Esophagus muscularis mucosa (tissue), 4 donors: ENCODE measurements at places on chromosomes 7 and 10. TPM values are rescaled to one million over a fixed set of nuclear protein-coding genes. Genes with fewer than 3 reads are reported as not detected.

CDC14C gene
- not detected for total RNA-seq

MMD2 gene
- not detected for total RNA-seq

NRP1 gene
- 36.5 TPM for total RNA-seq

GRCh38 chr7:113491305-113491704 lies 373.0 kb upstream of the SMIM30 start:
- DNase-seq, result no peak

- DNase-seq, result no peak
Measured at GRCh38 chr7:131633342-131633843, 77.0 kb upstream of the PODXL start.

VWA2 gene
- 0.52 TPM for total RNA-seq

DNA sequence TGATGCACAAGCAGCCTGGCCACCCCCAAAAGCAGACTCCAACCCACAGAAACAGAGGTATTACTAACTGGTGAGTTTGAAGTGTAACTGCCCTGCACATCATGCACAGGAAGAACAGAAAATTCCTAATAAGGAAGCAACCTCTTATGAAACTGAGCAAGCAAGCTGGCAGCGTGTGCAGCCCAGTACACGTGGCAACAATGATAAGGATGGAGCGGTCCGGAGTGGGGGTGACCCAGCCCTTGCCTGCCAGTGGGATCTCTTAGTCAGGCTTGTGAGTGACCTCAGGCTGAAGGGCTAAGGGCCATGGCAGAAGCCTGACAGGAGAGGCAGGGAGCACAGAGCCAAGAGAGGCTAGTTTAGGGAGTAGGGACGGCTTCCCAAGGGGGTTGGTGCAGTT lies 22.1 kb upstream of the AOAH start:
- no peak for DNase-seq
